ENCODE measurements at places on chromosomes 6 and 20.

- no peak for DNase-seq
Measured at GRCh38 chr20:24519476-24519875, 50.0 kb downstream of the SYNDIG1 start.

GRCh38 chr6:74409447-74409846, 713.4 kb downstream of the CD109 start:
- DNase-seq = no peak

DNA sequence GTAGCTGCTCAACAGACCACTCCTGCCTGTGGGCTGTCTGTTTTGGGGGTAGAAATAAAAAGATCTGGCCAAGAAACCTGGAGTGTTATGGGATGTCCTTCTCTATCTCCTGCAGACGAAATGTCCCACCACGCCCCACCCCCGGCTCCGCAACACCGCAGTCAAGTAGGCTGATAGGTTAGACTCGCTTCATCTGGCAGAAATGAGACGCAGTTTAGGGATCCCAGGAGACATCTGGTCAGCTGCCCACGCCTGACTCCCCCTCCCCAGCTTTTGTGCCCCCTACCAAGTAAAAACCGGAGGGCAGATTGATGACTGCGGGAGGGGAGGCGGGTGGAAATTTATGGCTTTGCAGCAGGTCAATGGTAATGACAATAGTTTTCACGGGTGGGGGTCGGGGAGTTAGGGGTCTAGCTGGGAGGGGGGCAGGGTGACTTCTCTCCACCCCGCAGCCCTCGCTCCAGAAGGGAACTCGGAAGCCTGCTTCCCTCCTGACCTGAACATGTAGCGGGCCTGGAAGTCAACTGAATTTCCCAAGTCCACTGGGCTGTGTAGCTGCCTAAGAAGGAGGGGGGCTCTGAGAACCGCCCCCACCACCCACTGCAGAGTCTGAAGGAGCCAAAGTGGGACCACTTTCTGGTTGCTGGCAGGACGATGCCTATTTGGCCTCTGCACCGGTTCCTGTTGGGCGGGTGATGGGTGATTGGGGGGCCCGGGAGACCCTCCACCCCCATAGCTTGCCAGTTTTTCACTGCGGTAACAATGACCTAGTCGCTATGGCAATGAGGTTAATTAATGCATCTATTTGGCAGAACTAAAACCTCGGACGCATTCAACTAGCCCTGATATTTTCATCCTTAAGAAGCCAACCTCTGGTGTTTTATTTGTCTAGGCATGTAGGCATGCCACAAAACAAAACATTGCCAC, 25.7 kb downstream of the PMEPA1 start:
- DNase-seq = no peak

- DNase-seq = no peak
Measured at GRCh38 chr6:165952514-165952913, 215.1 kb downstream of the TBXT start.

GRCh38 chr6:7129784-7130569, 22.2 kb downstream of the RREB1 start:
- DNase-seq = no peak

GRCh38 chr20:4764805-4765204, 43.1 kb downstream of the PRND start:
- DNase-seq = no peak

DNA sequence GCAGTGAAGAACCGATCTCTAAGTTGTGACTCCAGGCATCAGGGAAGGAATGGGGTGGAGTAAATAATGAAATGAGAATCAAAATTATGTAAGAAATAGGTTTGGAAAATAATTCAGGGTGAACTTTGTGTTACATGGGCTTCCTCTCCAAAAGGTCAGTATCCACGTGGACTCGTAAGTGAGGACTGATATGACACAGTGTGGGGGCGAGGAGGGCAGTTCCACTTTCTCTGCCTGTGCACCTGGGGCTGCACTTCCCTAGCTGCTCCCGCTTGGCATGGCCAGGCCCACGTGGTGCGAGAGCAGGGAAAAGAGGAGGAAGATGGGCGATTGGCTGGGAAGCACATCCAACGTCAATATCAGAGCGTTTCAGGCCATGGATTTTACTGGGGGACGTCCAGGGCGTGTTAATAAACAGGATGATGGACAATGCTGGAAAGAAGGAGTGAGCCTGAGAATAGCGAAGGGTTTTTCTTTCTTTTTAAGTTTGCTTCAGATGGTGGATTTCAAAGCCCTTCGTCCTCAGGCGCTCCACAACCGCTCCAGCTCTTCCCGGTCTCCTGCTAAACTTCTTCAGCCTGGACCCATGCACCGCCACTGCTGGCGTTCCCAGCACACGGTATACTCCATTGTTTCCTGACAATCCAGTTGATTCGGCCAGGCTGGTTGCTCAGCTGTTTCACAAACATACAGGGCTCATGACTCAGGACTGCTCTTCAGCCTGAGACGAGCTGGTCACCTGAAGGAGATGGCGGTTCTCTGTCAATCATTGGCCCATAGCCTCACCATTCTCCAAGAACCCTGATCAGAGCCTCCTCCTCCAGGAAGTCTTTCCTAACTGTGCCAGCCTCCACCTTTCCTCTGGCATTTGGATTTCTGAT, 11.8 kb downstream of the CCR6 start:
- DNase-seq = no peak

DNA sequence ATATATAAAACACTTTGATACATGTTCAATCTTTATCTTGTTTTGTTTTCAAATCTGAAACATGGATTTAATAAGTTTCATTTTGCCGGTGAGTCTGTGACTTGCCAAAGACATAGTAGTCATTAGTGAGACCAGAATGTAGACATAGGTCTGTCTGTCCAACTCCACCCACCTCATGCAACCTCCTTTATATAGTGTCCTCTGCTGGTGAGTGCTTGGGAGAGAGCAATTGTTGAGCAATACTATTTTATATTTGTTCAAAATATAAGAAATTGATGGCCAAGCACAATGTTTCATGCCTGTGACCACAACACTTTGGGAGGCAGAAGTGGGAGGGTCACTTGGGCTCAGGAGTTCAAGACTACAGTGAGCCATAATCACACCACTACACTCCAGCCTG, 10.8 kb upstream of the LY86 start:
- DNase-seq = no peak

- DNase-seq = no peak
Measured at GRCh38 chr6:12543953-12544352, 172.6 kb upstream of the PHACTR1 start.

DNA sequence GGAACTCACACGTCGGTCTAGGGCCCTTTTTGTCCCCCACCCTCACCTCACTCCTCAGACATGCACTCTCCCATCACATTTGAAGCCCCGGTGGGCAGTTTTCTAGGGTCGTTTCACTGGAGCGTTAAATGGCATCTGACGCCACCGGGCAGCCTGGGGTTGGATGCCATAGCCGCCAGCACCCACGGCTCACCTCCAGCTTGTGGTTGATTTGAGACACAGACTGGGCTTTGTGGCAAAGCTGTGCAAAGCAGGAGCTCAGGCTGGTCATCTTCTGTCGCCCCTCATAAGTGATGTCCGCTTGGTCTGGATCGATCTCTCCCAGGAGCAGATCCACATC, 530 bp downstream of the GOPC start:
- DNase-seq = no peak

DNA sequence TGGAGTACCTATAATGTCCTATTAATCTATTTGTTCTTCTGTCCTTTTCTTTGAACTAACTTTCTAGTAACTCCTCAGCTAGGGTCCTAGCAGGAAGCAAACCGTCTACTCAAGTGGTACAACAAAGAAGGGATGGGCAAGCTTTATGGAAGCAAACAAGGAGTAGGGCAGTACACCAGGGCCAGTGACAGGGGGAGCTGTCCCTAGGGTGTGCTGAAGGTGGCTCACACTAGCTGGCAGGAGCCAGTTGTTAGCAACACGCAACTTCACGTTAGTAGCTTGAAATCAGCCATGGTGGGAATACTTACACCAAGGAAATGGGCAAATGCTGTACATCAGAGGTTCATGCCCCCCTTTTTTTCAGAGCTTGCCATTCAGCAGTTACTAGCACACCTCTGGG, 74.0 kb upstream of the EYA2 start:
- DNase-seq = no peak

GRCh38 chr20:16940701-16941100, 192.5 kb downstream of the OTOR start:
- DNase-seq = no peak

DNA sequence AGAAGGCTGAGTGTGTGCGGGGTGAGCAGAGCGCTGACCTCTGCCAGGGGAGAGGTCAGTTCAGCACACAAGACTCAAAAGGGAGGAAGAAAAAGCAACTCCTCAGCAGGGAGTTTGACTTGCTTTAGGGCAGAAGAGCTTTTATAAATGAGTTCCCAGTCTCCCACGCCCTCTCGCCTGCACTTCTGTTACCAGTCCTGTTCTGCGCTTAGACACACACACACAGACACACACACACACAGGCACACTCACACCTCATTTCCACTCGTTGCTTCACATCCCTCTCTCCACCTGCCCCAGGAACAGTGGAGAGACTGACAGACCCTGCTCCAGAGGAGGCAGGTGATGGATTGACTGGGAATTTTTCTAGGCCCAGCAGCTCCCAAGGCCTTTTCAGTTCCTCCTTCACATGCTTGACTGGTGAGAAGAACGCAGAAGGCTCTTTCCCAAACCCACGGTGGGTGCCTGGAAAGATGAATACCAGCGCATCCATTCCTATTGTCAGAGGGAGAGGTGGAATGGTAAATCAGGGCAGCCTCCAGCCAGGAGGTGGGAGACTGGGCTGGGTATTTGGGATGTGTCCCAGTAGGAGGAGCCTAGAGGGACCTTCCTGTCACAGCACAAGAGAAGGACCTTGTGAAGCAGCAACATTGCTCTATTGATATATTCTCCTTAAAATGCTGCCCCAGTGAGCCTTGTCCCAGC, 43.7 kb downstream of the JAG1 start:
- DNase-seq = no peak

DNA sequence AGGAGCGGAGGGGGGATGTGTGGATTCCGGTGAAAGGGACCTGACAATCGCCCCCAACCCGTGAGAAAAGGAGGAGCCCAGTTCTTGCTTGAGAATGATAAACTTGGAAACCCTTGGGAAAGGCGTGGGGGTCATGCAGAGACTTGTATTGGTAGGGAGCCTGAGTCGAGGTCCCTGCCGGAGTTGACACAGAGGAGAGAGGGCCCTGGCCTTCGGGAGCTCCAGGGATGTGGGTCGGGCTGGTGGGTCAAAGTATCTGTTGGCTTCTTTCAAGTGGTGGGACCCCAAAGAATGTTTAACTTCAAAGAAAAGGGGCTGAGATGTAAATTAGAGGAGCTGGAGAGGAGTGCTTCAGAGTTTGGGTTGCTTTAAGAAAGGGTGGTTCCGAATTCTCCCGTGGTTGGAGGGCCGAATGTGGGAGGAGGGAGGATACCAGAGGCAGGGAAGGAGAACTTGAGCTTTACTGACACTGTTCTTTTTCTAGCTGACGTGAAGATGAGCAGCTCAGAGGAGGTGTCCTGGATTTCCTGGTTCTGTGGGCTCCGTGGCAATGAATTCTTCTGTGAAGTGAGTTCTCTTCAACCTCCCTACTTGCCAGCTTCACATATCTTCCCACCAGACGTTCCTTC, 571 bp downstream of the CSNK2B start:
- DNase-seq = no peak

GRCh38 chr6:227074-227782, 65.1 kb upstream of the DUSP22 start:
- DNase-seq = no peak

DNA sequence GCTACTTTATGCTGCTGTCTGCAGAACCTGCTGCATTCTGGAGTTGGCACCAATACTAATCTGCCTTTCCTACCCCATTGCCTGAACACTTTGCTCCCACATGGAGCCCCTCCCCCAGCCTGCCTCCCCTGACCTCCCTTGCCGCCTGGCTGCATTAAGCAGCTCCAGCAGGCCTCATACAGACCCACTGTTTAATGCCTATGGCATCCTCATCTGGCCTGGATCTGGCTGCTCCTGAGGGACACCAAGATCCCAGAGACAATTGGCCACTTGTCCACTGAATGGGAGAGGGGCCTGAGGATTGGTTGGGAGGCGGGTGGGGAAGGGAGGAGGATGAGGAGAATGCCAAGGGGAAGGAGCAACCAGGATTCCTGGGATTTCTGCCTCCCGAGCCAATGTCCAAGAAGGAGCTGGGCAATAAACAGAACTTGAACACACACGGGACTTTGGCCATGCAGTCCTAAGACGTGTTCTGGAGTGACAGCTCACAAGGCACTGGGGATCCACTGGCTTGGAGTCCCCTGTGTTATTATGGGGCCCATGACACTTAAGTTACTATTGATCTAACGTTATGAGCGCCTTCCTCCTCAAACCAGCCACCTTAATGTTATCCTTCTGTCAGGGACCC, 10.4 kb upstream of the KCNK5 start:
- no peak for DNase-seq
